Stimulated activated CD4-positive, alpha-beta T cell treated with anti-CD3 and anti-CD28 coated beads, Interleukin-1b, Interleukin-23, amount 100 ng/mL, for 48 hours (primary cell): ENCODE measurements at places on chromosomes 1 and 21.

DNA sequence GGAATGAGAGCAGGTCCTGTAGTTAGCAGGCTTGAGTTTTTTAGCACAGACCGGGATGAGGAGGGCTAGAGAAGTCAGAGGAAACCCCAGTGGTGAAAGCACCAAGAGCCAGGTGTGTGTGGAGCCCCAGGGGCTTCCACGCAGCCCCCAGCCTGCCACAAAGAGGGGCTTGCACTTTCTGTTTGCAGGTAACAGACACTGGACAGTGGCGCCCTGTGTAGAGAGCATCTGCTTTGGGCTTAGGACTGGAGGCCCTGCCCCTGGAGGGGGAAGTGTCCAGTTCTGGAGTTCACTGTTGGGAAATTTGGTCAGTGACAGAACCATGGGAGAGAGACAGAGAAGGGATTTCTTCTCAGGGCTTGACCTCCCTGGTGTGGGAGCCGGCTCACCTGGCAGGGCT lies 19.5 kb downstream of the AGT start:
- DNase-seq = no peak

- DNase-seq = no peak
Measured at GRCh38 chr1:243475966-243476365, 220.1 kb downstream of the SDCCAG8 start.

DNA sequence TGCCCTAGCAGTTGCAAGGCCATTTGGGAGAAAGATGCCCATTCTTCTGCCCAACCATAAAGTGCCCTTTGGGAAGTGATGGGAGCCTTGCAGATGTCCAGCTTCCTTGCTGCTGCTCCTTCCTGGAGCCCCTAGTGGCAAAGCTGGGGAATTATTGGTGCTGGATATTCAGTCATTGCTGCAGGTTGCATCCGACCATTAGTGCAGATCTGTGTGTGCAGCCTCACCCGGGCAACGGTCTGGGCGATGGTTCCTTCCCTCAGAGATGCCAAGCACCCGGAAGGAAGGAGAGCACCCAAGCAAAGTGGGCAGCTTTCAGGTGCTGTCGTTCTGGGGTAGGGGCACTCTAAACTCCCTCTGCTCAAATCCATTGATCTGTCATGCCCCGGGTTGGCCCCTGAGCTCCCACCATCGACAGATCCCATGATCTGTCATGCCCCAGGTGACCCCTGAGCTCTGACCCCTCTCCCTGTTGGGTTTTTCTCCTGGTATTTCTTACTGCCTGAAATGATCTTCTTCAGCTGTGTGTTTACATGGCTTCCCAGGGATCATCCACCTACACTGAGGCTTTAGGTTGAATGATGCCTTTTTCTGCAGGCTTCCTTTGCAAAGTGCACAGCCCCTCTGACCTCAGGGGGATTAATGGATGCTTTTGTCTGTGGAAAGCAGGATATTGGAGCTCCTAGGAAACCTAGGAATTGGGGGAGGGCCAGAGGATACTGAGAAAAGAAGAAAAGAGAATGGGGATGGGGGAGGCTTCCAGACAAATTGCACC lies 467.5 kb downstream of the PTPRU start:
- no peak for DNase-seq

GRCh38 chr1:15949453-15950245 lies 26.3 kb downstream of the ZBTB17 start:
- DNase-seq = peak; percentile 93

- peak; percentile 36 for DNase-seq
Measured at GRCh38 chr1:87151500-87152421, 176.9 kb upstream of the LMO4 start.

DNA sequence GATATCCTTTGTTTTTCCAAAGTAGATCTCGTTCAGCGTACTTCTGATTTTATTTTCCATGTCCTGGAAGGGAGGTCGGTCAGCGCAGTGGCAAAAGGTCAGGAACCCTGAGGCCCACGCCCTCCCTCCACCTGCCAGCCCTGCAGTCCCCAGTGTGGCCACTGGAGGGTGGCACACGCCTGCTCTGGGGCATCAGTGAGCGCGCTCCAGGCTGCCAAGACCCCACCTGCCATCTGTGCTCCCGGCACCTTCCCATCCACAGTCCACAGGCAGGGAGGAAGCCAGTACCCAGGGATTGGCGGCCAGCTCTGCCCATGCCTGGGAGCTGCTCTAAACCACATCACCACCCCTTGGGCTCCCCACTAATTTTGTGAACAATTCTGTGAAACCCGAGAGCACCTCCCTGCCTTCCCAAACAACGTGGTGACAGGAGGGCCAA lies 32.3 kb downstream of the SLC66A1 start:
- peak; percentile 28 for DNase-seq

DNA sequence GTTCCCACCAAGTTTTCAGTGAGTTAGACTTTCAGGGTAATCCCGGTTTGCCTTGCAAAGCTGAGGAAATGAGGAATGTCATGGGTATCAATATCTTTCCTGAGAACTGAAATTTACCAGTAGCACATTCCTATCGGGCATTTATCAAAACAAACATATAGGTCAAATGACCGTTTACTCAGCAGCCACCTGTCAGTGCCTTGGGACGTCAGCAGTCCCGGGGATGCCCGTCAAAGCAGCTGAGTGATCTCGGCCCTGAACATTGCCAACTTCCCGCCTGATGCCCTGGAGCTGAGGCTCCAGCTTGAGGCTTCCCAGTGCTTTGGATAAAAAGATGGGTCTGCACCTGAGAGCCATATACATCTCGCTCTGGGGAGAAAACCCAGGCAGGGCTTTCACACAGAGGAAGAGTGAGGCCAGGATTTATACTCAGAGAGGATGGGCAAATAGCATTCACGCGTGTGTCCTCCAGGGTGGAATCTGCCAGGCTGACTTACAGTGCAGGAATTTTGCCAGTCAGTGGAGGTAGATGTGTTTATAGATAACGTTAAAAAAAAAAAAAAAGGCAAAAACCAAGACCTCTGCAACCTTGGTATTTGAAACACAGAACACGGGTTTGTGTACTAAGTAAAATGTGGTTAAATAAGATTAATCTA lies 435.7 kb upstream of the VAMP3 start:
- DNase-seq = no peak

DNA sequence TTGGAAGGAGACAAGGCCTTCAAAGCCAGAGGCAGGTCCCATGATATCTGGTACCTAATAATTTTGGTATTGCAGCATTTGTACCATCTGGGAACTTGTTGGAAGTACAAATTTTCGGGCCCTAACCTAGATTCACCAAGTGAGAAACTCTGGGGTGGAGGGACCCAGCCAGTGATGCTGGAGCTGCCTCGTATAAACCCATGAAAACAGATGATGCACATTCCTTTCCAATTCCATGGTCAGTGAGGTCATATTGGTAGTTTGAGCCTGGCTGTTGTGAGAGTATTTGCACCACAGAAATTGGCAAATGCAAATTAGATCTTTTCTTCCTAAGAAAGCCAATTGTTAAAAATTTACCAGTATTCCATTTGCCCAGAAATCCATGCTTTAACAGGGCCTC lies 269.6 kb upstream of the PLXNA2 start:
- no peak for DNase-seq

- no peak for DNase-seq
Measured at GRCh38 chr1:208967334-208967733, 616.2 kb upstream of the CAMK1G start.

DNA sequence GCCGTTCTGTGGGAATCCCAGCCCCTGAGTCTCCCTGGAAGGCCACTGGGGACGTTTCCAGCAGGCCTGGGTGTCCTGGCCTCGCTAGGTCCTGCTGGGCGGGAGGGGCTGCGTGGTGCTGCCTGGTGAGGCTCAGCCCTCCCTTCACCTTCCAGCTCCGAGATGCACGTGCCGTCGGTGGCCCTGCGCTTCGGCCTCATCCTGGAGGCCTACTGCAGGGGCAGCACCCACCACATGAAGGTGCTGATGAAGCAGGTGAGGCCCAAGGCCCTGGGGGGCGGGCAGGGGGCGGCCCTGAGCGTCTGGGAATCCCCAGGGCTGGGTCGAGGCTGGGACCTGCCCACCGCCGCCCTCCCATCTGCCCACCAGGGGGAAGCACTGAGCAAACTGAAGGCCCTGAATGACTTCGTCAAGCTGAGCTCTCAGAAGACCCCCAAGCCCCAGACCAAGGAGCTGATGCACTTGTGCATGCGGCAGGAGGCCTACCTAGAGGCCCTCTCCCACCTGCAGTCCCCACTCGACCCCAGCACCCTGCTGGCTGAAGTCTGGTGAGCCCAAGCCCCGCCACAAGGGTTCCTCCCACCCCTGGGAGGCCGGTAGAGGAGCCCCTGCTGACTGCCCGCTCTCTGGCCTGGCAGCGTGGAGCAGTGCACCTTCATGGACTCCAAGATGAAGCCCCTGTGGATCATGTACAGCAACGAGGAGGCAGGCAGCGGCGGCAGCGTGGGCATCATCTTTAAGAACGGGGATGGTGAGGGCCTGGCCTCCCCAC lies 70.3 kb downstream of the PIK3CD start:
- DNase-seq = peak; percentile 67

GRCh38 chr1:75542818-75543570 lies 67.9 kb downstream of the SLC44A5 start:
- DNase-seq = no peak

DNA sequence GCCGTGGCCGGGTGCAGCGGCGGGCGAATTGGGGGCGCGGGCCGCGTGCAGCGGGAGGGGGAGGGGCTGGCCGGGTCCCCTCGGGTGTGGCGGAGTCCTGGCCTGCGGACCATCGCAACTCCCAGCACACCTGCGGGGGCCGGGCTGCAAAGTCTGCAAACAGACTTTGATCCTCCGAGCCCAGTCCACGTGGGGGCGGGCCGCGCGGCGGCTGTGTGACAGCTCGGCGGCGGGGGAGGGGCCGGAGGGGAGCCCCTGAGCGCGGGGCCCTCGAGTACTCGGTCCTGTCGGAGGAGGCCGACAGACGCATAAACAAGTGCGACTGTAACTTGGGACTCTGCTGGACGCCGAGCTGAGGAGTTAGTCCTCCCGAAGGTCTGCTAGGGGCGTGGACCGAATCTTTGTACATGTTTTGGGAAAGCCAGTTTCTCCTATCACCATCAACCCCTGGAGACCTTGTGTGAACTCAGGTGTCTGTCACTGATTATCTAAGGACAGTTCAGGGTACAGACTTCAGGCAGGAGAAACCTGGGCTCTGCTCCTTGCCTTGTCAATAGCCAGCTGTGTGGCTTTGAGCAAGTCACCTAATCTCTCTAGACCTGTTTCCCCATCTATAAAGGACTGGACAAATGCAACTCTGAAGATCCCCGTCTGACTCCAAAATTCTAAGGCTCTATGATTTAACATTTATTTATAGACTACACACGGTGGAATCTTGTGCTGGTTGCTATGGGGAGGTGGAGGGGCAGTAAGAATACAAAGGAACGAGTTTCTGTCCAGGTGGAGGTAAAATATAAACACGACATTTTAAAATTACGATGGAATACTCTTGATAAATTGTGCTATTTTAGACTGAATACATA lies 710 bp upstream of the SLC30A1 start:
- DNase-seq = no peak

DNA sequence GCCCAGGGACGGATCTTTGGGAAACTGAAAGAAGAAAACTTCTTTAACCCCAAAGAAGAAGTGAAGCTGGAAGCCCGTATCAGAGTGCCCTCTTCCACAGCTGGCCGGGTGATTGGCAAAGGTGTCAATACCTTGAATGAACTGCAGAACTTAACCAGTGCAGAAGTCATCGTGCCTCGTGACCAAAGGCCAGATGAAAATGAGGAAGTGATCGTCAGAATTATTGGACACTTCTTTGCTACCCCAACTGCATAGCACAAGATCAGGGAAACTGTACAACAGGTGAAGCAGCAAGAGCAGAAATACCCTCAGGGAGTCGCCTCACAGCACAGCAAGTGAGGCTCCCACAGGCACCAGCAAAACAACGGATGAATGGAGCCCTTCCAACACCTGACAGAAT lies 114.0 kb downstream of the NBPF12 start:
- no peak for DNase-seq

DNA sequence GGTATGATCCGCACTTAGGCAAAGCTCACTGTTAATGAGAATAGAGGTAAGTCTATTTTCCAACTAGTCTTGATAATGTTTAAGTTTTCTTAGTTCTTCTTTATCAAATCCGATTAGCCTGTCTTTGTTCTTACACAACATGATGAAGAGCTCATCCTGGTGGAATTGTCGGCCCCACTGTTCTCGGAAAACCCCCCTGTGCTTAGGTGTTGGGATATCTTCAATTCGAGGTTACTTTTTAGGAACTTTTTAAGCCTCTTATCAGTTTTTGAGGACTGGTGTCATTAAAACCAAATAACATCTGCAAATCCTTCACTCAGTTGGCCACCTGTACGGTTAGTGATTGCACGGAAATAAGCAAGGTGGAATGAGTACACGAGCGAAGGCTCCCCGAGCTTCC lies 60.7 kb upstream of the KIF26B start:
- no peak for DNase-seq

- no peak for DNase-seq
Measured at GRCh38 chr1:188670837-188671236, 1806.8 kb downstream of the BRINP3 start.

DNA sequence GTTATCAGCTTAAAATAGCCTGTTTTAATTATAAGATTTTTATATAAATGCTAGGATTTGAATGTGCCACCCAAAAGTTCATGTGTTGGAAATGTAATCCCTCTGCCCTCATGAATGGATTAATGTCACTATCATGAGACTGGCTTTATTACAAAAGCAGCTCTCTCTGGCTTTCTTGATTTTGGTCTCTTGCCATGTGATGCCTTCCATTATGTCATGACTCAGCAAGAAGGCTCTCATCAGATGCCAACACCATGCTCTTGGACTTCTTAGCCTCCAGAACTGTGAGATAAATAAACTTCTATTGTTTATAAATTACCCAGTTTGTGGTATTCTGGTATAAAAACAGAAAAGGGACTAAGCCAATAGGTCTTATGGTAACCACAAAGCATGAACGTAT lies 6.9 kb upstream of the PRSS38 start:
- no peak for DNase-seq

- no peak for DNase-seq
Measured at GRCh38 chr1:31745946-31746670, 18.0 kb downstream of the ADGRB2 start.

DNA sequence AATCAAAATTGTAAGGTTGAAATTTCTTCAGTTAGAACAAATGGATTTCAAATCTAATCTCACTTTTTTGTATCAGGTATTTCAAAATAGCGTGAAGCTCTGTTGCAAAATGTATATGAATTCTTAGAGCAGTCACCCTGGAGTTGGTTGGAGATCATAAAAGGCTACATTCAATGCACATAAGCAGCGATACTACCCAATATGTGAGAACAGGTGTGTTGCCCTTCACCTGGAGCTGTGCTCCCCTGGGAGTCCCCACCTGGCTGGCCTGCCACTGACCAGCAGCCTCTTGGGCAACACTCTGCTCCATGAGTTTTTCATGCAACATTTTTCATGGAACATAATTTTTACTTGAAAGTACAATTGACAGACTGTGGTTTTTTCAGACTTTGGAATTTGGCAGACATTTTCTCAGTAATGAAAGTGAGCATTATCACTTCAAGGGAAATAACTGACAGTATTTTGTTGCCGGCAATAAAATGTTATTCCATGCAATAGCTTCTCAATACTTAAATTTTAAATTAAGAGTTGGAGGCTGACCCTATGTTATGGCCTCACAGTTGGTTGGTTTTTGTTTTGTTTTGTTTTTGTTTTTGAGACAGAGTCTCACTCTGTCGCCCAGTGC lies 95.1 kb downstream of the ST3GAL3 start:
- DNase-seq = no peak
